ENCODE measurements at places on chromosomes 3 and 15. TPM values are rescaled to one million over a fixed set of nuclear protein-coding genes. Genes with fewer than 3 reads are reported as not detected.

The GOLGA6C gene
- not detected for total RNA-seq

The KLHL6 gene
- total RNA-seq: 0.16 TPM

The ACTRT3 gene
- 1.9 TPM for total RNA-seq

The ANKRD34C gene
- not detected for total RNA-seq

The NR2E3 gene
- not detected for total RNA-seq

The CPNE4 gene
- not detected for total RNA-seq

The CFAP92 gene
- total RNA-seq: 0.61 TPM
